ENCODE measurements at places on chromosomes 13 and 19. TPM values are rescaled to one million over a fixed set of nuclear protein-coding genes. Genes with fewer than 3 reads are reported as not detected.

SLC25A41 gene
- total RNA-seq = not detected

GPC5 gene
- under 0.01 TPM for total RNA-seq

MIA gene
- not detected for total RNA-seq

MEDAG gene
- 90.3 TPM for total RNA-seq

ZNF160 gene
- 19.8 TPM for total RNA-seq

CILP2 gene
- not detected for total RNA-seq

MAG gene
- total RNA-seq = not detected

TIMM44 gene
- total RNA-seq = 65.6 TPM

TMEM190 gene
- not detected for total RNA-seq

CCDC194 gene
- total RNA-seq = under 0.01 TPM

ZNF284 gene
- total RNA-seq = 3.0 TPM

ZNF253 gene
- 7.4 TPM for total RNA-seq

GPR12 gene
- not detected for total RNA-seq

Data from epithelial cell of umbilical artery (primary cell).